PC-3 (cell line): ENCODE measurements at places on chromosomes 4 and X. TPM values are rescaled to one million over a fixed set of nuclear protein-coding genes. Genes with fewer than 3 reads are reported as not detected.

Gene XK
- 7.7 and 8.0 TPM in 2 replicates for total RNA-seq

Gene FGF5
- total RNA-seq: 0.75 and 2.6 TPM in 2 replicates

Gene SPACA5
- not detected in 2 replicates for total RNA-seq

Gene IL3RA
- not detected in 2 replicates for total RNA-seq

Gene ODAM
- total RNA-seq: not detected in 2 replicates

Gene OTUD6A
- not detected in 2 replicates for total RNA-seq

Gene STATH
- not detected in 2 replicates for total RNA-seq

Gene OTC
- total RNA-seq: not detected in 2 replicates

Gene GPAT3
- 22.5 and 34.2 TPM in 2 replicates for total RNA-seq

Gene UTP14A
- 20.2 and 40.5 TPM in 2 replicates for total RNA-seq

Gene CPE
- total RNA-seq: 15.4 and 15.5 TPM in 2 replicates

Gene ZAR1
- total RNA-seq: not detected in 2 replicates

Gene TEX13D
- total RNA-seq: not detected in 2 replicates

Gene USP17L11
- not detected in 2 replicates for total RNA-seq

Gene ARSJ
- total RNA-seq: 16.4 and 19.1 TPM in 2 replicates

Gene GPR50
- not detected in 2 replicates for total RNA-seq

Gene CLNK
- total RNA-seq: not detected in 2 replicates

Gene MAGEA6
- 1.2 and 1.3 TPM in 2 replicates for total RNA-seq

Gene BDH2
- 10.5 and 16.0 TPM in 2 replicates for total RNA-seq
